ENCODE measurements at places on chromosomes 13 and 19.

DNA sequence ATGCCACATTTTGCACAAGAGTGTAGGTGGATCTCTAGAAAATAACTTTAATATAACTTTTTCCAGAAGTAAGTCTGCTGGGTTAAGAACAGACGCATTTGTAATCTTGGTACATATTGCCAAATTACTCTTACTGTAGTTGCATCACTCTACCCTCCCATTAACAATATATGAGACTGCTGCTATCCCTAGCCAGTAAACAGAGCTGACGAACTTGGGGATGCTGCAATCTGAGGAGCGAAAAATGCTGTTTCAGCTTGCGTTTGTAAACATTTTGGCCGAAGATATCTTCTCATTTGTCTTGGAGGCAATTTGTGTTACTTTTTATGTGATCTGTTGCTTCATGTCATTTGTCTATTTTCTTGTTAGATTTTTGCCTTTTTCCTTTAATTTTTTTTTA, 1482.8 kb downstream of the OLFM4 start:
- no peak for DNase-seq

- no peak for DNase-seq
Observed at GRCh38 chr19:47512948-47513319, 1.9 kb downstream of the NAPA start.

DNA sequence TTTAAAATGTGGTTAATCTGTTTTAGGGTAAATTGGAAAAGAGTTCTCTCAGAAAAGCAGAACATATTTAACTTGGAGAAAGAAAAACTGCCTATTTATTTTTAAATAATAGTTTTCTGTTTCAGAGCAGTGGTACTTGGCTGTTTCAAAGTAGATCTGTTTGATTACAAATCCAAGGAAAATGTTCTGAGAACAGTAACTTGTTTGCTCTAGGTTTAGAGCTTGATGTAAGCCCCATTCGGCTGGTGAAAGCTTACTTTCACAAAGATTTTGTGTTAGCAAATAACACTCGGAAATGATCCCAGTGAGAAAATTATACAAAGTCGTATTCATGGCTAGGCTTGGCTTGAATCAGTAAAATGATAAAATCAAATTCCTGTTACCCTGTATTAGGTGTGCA, 395.8 kb upstream of the GPC6 start:
- DNase-seq: no peak

DNA sequence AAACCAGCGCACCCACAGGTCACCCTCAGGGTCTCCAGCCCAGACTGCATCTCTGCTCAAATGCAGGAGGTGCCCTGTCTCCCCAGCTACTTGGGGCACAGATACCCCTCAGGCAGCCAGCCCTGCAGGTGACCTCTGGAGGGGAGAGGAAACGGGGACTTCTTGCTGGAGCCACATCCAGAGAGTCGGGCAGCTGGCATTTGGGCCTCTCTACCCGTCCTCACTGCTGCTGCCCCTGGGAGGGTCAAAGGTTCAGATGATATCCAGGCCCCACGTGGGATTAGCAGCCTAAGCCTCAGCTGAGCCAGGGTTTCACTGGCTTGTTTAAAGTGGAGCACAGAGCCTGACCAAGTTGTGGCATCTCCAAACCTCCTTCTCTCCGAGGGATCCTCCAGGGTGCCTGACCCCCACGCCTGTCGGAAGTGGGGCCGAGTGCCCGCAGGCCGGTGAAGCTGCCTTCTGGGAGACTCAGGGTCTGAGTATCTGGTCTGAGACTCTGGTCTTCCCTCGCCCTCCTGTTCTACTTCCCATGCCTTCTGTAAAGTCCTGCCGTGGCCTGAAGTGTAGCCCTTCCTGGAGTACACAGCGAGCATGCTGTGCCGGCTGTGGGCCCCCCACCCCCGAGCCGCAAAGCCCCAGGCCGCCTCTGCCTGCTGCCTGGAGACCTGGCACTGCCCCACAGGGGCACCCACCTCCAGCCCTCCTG, 2.1 kb downstream of the RASA3 start:
- no peak for DNase-seq

- no peak for DNase-seq
Observed at GRCh38 chr13:33793726-33794125, 24.2 kb upstream of the RFC3 start.

DNA sequence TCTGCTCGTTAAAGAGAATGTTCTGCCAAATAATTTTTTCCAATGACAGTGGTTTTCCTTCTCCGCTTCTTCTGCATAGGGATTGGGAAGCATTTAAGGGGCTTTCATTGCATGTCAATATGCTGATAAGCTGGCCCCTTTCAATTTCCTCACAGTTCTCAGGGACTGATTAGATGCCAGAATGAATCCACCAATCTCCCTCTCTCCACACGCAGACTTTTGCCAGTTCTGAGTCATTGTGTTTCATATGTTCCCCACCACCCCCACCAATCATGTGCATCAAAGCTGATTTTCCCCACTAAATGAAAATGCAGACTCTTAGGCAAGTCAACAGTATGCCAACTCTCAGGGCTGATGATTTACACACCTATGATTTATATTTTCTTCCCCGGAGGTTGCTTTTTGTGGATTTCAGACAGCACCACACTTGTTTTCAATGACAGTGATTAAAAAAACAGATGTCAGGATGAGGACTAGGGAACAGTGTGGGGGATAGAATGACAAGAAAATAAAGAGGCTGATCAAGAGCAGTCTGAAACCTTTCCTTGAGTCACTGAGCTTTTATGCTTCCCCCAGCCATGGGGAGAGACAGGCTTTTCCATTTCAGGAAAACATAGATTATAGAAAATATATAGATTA, 47.9 kb upstream of the C13orf42 start:
- no peak for DNase-seq

- DNase-seq: no peak
Observed at GRCh38 chr13:72341904-72342303, 385.5 kb downstream of the MZT1 start.

- DNase-seq: no peak
Observed at GRCh38 chr19:40144947-40145748, 46.1 kb upstream of the MAP3K10 start.

DNA sequence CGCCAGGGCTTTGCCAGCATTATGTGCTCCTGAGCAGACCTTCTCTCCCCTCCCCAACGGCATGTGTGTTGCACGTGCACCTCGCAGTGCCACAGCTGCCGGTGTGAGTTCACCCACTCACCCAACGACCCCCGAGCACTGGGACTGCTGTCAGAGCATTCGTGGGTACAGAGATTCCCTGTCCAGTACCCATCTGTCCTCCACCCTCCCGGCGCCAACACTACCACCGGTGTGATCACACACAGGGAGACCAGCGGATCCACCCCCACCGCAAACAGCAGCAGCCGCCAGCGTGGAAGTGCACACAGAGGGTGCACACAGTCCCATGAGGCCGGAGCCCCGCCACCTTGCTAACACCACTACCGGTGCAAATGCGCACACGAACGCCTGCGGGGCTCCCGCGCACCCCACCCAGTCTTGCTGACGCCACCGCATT, 15.9 kb downstream of the LILRA1 start:
- no peak for DNase-seq

DNA sequence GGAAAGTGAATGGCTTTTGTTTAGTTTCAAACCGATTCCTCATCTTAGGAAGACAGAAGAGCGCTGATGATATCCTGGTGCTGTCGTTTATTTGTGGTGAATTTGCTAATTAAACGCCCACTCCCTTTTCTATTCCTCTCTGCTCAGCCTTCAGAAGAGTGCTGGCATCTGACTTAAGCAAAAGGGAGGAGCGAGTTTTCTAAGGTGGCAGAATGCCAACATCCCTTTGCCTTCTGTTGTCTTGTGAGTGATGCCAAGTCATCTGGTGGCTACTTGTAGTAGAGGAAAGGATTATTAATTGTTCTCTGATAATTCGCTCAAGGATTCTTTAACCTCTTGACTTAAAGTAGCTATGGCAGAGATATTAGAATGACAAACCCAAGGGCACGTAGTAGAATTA, 68.1 kb downstream of the ERCC5 start:
- no peak for DNase-seq

DNA sequence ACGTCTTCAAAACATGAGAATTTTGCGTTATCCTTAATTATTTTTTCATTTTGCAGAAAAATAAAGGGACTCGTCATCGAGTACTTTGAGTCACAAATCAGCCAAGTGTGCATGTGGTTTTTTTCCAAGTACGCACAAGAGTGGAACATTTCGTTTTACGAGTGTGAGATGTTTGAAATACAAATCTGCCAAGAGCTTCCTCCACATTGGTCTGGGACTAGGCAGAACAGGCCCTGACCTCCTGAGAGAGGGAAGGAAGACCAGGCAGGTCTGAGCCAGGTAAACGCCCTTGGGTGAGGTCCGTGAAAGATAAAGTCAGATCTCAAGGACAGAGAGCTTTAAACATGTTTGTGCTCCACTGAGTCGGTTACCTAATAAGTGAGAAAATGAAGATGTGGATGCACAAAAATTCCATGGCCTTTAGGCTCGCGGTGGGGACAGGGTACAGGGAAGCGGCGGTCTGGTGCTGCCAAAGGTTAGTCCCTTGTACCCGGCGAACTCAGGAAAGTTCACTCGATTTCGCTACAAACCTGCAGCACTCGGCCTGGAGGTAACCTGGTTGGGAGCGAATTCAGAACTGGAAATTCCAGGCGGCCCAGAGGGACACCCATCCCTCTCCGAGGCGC, 473 bp upstream of the ITM2B start:
- no peak for DNase-seq

- DNase-seq: no peak
Observed at GRCh38 chr13:22336460-22336859, 665.6 kb downstream of the FGF9 start.

- no peak for DNase-seq
Observed at GRCh38 chr19:7340959-7341837, 7.5 kb upstream of the ARHGEF18 start.

- DNase-seq: no peak
Observed at GRCh38 chr19:37593996-37594303, 642 bp downstream of the ZNF571 start.

DNA sequence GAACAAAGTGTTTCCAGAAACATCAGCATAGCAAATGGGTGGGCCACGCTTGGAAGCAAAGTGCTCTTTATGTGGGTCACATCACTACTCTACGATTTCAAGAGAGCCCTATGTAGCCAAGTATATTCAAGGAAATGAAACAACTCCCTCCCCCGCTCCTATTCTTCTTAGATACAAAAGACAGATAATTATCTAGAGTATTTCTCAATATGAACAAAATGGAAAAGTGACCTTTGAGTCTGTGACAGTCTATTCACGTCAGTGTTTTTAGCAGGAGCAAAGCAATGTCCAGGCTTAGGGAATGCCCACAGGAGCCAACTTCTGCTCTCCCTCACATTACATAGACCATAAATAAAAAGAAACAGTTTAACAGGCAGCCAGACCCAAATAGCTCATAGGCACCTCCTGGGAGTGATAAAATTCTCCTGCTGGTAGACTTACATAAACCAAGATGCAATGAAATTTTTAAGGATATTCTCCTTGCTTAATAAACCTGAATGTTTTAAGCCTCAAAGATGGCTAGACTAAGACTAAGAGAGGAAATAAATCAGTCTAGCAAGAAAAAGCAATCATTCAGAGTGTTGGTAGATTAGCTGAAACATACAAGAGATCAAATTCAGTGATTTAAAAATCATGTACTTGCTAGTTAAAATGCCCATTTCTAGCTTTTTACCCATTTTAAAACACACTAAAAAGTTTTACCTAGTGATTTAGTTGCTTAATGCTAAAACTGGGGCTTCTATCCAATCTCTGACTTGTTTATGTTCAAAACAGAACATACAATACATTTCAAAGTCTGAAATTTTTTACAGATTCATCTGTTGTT, 182.8 kb downstream of the RGCC start:
- DNase-seq: no peak

DNA sequence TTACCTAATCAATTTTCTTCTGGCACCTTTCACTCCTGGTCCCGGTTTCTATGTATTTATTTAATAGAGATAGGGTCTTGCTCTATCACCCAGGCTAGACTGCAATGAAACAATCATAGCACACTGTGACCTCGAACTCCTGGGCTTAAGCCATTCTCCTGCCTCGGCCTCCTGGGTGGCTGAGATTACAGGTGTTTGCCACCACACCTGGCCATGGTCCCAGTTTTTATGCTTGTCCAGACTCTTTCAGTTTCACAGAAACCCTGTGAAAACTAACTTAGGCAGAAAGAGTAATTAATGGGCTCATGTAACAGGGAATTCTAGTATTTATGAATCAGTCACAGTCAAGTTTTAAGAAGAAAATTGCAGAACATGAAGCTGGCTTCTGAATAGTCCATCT, 9.0 kb upstream of the STK24 start:
- DNase-seq: no peak

DNA sequence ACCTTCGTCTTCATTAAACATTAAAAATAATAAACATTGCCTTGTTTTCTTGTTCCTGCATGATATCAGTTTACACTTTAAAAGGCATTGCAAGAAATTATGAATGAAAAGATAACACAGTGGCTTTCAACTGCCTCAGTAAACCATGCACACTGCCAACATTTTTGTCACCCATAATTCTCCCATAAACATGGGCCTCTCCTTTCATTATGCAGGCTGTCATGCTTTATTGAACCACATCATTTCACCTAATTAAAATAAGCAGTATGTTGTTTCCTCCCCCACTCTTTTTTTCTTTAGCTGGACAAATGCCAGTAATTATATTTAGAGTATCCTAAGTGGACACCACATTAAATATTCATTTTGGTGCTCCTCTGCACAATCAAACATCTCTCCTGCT, 1566.5 kb upstream of the SLC10A2 start:
- no peak for DNase-seq

GRCh38 chr13:24642219-24642618, 38.0 kb upstream of the ATP12A start:
- no peak for DNase-seq

GRCh38 chr19:3591876-3592613, 6.8 kb downstream of the GIPC3 start:
- DNase-seq: no peak

DNA sequence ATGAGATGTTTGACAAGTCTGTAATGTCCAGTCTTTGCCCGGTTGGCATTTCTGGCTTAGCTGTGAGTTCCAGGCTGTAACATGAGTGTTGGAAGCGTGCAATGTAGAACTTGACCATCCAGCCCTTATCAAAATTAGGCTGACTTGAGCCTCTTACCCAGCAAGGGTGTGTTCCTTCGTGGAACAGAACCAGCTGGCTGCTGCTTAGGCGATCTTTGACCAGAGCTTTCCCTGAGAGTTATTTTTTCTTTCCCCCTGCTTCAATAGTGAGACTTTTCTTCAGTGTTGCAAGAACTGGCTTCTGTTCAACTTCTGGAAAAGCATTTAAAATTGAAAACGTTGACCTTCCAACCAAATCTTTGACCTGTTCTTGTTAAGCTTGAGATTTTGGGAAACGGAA, 6.5 kb downstream of the TNFSF13B start:
- no peak for DNase-seq

DNA sequence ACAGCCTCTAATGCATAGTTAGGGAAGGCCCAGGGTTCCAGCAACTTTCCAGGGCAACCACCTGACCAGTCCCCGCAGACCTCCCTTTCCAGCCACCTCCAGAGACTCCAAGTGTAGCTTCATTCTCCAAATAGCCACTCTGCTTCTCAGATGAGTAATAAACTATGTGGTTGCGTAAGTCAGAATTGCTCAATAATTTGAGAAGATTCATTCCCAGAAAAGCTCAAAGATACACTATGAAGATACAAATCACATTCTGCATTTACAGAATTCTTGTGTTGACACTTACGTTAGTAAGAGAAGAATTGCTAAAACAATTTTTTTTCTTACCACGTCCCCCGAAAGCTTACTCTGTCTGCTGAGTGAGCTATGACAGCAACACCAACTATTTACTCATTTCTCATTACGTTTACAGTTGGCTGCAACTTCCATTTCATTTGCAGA, 8.2 kb upstream of the LATS2 start:
- no peak for DNase-seq

Measured in stimulated activated CD8-positive, alpha-beta memory T cell treated with anti-CD3 and anti-CD28 coated beads, Interleukin-7, amount 100 ng/mL, for 48 hours (primary cell).